ENCODE measurements at places on chromosomes 16 and 17. TPM values are rescaled to one million over a fixed set of nuclear protein-coding genes. Genes with fewer than 3 reads are reported as not detected.

DNA sequence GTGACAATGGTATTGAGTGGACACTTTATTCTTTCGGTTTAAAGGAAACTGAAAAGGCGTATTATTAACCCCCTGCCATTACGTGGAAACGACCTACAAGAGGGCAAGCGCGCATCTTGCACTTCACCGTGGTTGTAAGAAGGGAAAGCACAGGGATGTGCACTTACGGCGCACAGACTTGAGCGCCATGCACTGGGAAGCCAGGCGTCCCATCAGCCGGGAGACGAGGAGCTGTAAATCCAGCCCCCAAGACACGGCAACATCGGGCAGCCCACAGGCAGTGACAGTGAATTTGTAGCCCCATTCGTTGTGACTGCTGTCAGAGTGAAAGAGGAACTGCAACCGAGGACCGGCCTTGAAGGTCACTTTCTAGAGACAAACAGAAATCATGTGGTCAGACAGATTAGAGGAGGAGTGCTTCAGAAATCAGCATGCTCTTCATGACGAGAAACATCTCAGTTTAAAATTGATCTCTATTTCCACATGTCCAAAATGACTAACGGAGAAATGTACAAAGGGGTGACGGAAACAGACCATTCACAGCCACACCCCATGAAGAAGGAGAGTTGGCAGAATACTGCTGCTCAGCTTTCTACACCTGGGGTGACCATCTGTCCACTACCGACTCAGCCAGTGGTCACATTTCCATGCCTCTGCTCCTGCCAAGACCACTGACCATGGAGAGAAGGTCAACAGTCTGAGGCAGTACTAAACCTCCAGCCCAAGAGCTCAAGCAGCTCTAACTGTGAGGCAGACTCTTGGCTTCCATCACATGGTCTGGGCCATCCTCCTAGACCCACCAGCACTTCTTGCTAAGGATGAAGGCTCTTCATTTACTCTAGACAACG lies 68.6 kb downstream of the ZZEF1 start:
- no peak overlapping the region for H3K4me3 ChIP-seq
- H3K36me3 ChIP-seq, result peaks cover 76% of the 10 kb centered on the region
- DNase-seq, result no peak
- H3K27me3 ChIP-seq, result no peaks in the 10 kb centered on the region
- no peak overlapping the region for H3K27ac ChIP-seq

Gene BCAR1
- total RNA-seq, result not detected

DNA sequence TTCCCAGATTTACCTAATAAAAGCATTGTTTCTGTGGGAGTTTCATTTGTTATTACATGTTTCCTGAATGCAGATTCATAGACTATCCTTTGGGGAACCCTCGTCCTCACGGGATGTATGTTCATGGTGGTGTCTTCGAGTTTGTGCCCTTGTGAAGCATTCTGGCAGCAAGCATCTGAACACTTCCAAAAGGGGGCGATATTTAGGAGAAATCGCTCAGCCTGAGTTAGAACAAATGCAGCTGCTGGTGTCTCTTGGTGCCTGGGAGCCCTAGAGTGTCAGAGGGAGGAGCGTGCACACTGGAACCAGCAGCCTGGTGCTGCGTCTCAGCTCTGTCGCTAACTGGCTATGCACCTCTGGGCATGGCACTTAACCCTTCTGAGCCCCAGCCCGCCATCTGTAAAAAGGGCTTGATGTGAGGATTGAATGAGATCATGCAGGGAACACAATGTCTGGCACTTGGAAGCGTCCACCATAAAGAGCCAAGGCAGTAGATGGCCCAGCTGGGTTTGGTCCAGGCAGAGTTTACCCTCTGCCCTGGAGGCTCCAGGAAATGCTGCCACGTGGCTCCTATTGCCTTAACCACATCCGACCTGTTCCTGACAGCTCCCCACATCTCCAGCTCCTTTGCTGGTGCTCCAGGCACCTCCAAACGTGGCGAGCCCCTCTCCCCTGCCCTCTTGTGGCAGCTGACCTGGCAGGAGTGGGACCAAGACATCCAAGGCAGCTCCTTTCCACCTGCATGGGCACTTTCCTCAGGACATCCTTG lies 25.0 kb upstream of the C16orf78 start:
- H3K27me3 ChIP-seq, result peaks cover 3% of the 10 kb centered on the region
- H3K4me1 ChIP-seq, result no peaks in the 10 kb centered on the region
- H3K4me3 ChIP-seq, result no peak overlapping the region
- H3K27ac ChIP-seq, result no peak overlapping the region

DNA sequence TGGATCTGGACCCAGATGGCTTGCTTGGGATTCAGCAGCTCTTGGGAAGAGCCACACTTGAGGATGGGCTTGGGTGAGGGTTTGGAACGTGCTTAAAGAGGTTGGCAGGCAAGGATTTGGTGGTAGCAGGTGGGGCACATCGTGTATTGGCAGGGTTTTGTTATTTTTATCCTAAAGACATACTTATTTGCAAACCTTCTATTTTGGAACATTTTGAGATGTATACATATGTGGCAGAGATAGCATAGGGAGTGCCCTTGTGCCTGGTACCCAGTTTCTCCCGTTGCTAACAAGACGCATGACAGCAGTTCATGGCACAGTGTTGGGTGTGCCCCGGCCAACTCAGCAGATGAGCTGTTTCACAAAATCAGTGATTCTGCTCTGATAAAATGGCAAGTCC lies 9.1 kb downstream of the BANP start:
- H3K4me1 ChIP-seq, result peaks cover 81% of the 10 kb centered on the region
- peaks cover 22% of the 10 kb centered on the region for H3K36me3 ChIP-seq
- H3K27ac ChIP-seq, result peak overlapping the region; percentile 42
- DNase-seq, result no peak
- H3K27me3 ChIP-seq, result no peaks in the 10 kb centered on the region

GRCh38 chr17:61468263-61468907 lies 16.2 kb downstream of the TBX4 start:
- peaks cover 19% of the 10 kb centered on the region for H3K27me3 ChIP-seq
- H3K4me3 ChIP-seq, result no peak overlapping the region
- H3K36me3 ChIP-seq, result no peaks in the 10 kb centered on the region
- no peaks in the 10 kb centered on the region for H3K4me1 ChIP-seq
- DNase-seq, result no peak

DNA sequence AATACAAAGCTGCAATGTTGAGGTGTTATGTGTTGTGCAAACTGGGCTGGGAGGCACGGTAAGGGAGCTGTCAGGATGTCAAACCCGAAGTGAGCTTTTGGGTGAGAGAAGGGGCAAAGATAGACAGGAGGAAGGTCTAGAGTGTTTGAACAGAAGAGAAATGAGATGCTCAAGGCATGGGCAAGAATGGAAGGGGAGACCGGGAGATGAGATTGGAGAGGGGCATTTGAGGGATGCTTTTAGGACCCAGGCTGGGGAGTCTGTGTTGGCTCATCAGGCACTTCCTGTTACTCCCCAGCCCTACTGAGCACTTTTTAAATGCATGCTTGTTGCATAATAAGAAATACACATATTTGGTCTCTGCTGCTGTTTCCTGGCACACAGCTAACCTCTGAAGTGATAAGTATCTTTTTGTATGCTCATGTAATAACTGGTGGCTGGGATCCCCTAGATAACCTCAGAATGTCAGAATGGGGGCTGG lies 13.7 kb downstream of the UNC45B start:
- peak; percentile 32 for DNase-seq
- H3K4me3 ChIP-seq, result peak overlapping the region; percentile 22

DNA sequence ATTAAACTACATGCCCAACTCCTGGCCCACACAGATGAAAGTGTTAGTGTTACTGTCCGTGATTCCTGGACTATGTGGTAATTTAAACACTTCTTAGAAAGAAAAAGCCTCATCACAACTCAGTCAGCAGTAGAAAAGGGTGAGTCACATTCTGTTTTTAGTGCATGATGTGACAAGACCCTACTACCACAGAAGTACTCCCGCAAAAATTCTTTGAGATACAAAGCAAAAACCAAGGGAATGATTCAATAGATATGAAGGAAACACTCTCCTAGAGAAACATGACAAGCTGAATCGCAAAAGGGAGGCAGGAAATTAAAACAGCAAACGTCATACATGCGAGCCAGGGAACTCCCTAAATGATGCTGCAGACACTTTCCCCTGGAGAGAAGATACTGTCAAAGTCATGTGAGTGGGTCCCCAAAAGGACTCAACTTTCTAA lies 14.4 kb downstream of the SNN start:
- H3K27ac ChIP-seq, result peak overlapping the region; percentile 49
- no peaks in the 10 kb centered on the region for H3K27me3 ChIP-seq
- no peak for DNase-seq
- H3K36me3 ChIP-seq, result peaks cover 82% of the 10 kb centered on the region

DNA sequence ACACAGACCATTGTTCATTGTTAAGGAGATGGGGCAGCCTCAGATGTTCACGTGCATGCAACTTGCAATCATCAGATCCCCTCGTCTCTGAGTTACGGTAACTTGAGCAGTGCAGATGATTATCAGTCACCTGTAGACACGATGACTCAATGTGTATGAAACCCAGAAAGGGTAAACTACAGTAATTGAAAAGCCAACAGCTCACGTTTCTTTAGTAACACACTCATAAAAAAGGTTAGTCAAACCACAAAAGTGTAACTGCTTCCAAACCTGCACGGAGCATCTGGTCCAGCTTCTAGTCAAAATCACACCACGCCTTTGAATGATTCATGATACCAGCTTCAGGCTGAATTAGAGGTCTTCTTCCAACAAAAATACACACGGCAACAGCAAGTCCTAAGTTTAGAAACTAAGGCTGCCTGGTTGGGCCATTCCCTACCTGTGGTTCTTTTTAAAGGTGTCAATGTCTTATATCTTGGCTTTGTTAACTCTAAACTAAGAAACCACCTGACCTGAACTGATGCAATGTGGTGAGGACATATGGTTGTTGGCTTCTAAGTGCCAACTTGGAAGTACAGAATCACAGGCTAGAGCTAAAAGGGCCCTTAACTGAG lies 32.3 kb downstream of the GRB7 start:
- H3K27me3 ChIP-seq, result no peaks in the 10 kb centered on the region
- H3K4me3 ChIP-seq, result peak overlapping the region; percentile 9
- peak overlapping the region; percentile 87 for H3K27ac ChIP-seq

Gene GRB7
- 0.30 TPM for total RNA-seq

DNA sequence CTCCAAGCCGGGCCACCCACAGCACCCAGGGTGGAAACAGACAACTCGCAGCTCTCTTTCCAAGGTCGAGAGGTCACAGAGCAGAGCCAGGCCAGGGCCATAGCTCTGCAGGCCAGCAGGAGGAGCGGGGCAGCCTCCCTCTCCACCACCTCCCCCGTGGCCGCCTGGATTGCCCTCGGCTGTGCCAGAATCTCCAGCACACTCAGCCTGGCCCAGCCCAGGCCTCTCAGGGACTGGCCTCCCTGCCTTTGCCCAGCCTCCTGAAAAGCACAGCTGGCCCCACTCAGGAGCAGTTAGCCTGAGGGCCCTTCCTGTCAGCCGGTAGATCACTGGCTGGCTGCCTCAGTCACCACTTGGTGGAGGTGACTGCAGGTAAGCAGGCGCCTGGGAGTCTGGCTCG lies 85.8 kb upstream of the SEC14L1 start:
- H3K27me3 ChIP-seq, result no peaks in the 10 kb centered on the region
- H3K27ac ChIP-seq, result no peak overlapping the region
- no peaks in the 10 kb centered on the region for H3K4me1 ChIP-seq
- H3K36me3 ChIP-seq, result no peaks in the 10 kb centered on the region
- no peak for DNase-seq

Gene ZNF385C
- not detected for total RNA-seq

- H3K4me1 ChIP-seq, result peaks cover 39% of the 10 kb centered on the region
- peaks cover 21% of the 10 kb centered on the region for H3K36me3 ChIP-seq
- no peaks in the 10 kb centered on the region for H3K27me3 ChIP-seq
- no peak overlapping the region for H3K4me3 ChIP-seq
- no peak for DNase-seq
Observed at GRCh38 chr17:39193346-39193745, 4.1 kb downstream of the CACNB1 start.

GRCh38 chr16:14378131-14378551 lies 251.9 kb downstream of the PARN start:
- H3K27me3 ChIP-seq, result no peaks in the 10 kb centered on the region
- H3K36me3 ChIP-seq, result no peaks in the 10 kb centered on the region
- no peak overlapping the region for H3K27ac ChIP-seq
- H3K4me3 ChIP-seq, result no peak overlapping the region

GRCh38 chr16:22672830-22673210 lies 141.1 kb upstream of the HS3ST2 start:
- no peaks in the 10 kb centered on the region for H3K27me3 ChIP-seq
- H3K4me1 ChIP-seq, result no peaks in the 10 kb centered on the region
- no peak for DNase-seq
- H3K4me3 ChIP-seq, result no peak overlapping the region
- H3K27ac ChIP-seq, result no peak overlapping the region
- H3K36me3 ChIP-seq, result no peaks in the 10 kb centered on the region

Gene SPATA22
- total RNA-seq, result not detected

DNA sequence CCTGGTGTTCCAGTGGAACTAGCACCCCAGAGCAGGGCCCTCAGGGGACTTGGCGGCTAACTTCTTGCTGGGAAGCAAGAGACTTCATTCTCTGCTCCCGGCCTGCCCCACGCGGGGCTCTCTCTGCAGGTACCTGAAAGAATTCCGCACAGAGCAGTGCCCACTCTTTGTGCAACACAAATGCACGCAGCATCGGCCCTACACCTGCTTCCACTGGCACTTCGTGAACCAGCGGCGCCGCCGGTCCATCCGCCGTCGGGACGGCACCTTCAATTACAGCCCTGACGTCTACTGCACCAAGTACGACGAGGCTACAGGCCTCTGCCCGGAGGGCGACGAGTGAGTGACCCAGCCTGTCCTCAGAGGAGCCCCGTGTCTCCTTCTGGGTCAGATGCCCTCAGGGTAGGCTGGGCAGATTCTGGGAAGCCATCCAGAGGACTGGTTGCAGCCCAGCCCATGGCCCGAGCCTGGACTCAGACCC lies 25.1 kb downstream of the UNK start:
- H3K4me3 ChIP-seq, result no peak overlapping the region
- no peak overlapping the region for H3K27ac ChIP-seq
- H3K4me1 ChIP-seq, result peaks cover 1% of the 10 kb centered on the region
- H3K36me3 ChIP-seq, result peaks cover 4% of the 10 kb centered on the region
- no peak for DNase-seq

GRCh38 chr16:65809627-65810026 lies 556.9 kb upstream of the CDH5 start:
- H3K4me3 ChIP-seq, result no peak overlapping the region
- no peaks in the 10 kb centered on the region for H3K27me3 ChIP-seq
- no peak overlapping the region for H3K27ac ChIP-seq
- no peaks in the 10 kb centered on the region for H3K4me1 ChIP-seq
- H3K36me3 ChIP-seq, result no peaks in the 10 kb centered on the region
- no peak for DNase-seq

DNA sequence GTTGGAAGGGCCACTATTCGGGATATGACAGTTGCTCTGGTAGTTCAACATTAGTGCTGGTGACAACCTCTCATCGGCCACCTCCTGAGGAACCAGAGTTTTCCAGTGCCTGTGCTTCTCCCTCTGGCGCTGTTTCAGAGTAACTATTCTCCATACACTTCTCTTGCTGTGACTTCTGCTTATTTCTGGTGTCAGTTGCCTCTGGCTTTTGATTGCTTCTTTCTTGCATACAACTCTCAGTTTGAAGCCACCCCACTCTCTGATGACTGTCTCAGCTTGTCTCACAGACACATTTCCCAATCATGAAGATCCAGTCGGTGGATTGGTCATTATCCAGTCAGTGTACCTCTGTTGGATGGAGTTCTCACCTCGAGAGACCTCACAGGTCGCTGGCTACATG lies 3.4 kb upstream of the TM4SF5 start:
- H3K27me3 ChIP-seq, result peaks cover 19% of the 10 kb centered on the region
- no peak overlapping the region for H3K4me3 ChIP-seq
- peaks cover 26% of the 10 kb centered on the region for H3K4me1 ChIP-seq
- no peaks in the 10 kb centered on the region for H3K36me3 ChIP-seq
